AG04450 (cell line): ENCODE measurements at places on chromosomes 5 and 9.

DNA sequence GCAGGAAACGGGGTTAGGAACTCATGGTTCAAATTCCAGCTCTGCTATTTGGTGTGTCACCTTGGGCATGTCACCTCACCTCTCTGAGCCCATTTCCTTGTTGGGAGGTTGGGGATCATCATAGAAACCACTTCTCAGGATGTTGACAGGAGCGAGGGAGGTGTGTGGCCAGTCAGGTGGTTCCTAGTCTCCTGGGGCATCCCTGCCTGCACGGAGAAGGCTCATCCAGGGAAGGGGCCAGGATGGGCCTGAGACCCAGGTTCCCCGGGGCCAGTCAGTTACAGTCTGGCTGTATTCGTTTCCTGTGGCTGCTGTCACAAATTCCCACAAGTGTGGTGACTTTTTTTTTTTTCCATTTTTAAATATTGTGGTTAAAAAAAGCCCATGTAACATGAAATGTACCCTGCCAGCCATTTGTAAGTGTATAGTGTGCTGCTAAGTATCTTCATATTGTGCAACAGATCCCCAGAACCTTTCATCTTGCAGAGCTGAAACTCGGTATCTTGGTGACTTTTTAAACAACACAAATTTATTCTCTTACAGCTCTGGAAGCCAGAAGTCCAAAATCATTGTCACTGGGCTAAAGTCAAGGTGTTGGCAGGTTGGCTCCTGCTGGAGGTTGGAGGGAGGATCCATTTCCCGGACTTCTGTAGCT is 78.7 kb upstream of the UNC5A start:
- no peak for DNase-seq

DNA sequence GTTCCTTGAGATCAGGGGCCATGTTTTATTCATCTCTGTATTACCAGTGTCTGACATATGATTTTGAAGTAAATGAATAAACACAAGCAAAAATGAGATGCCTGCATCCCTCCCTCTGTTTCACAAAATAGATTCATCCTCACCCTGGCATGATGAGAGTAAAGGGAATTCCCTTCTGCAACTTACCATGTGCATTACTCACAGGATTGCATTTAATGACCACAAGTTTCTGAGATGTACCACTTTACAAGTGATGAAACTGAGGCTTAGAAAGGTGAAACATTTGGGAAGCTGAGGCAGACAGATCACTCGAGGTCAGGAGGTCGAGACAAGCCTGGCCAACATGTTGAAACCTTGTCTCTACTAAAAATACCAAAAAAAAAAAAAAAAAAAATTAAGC is 74.2 kb upstream of the TNFSF8 start:
- no peak for DNase-seq

DNA sequence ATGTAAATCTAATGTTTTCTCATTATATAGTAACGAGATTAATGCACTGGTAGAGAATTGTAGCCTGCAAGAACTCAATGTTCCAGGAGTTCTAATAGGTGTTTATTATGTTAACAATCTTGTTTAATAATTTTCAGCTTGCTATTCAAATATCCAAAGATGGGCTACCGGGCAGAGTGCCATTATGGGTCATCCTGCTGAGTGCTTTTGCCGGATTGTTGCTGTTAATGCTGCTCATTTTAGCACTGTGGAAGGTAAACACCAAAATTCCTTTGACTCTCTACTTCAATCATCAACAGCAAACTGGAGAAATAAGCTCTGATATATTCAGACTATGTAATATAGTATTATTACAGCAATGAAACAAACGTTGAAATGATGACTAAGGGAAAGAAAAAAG is 41.9 kb upstream of the ITGA2 start:
- DNase-seq, result no peak

- no peak for DNase-seq
These were observed 12.7 kb upstream of the GPR21 start for GRCh38 chr9:123020796-123021195.

DNA sequence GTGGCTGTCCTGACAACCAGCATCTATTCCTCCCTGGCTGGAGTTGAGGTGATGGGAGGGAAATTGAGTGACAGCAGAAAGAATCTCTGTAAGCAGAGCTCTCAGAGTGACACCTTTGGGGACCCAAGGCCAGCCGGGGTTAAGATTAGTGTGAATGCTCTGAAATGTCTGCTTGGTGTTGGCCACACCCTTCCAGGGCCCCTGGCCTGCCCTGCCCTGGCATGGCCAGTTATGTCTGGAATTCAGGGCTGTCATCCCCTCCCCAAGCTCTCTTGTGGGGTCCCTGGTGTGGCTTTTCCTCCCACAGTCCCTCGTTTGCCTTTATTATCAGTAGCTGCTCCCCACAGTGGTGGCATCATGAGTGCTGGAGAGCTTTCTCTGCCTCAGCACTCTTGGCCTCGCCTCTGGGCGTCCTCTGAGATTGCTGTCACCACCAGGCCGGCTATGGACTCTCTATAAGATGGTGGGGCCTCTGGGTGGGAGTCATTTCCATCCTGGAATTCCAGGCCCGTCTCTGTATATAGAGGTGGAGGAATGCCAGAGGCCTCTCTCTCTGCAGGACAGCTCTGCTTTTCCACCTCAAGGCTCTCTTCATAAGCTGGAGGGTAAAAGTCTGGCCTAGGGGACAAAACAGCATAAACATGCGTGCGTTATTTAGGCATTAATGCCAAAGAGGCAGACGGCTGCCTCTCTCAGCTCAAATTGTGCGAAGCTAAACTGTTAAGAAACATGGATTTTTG is 3.6 kb downstream of the TMEM252 start:
- no peak for DNase-seq

GRCh38 chr9:32350682-32351081 is 33.8 kb upstream of the ACO1 start:
- DNase-seq, result no peak

- no peak for DNase-seq
These were observed 42.4 kb upstream of the NR4A3 start for GRCh38 chr9:99779277-99779676.

- DNase-seq, result no peak
These were observed 200.9 kb downstream of the GDNF start for GRCh38 chr5:37638897-37639296.

DNA sequence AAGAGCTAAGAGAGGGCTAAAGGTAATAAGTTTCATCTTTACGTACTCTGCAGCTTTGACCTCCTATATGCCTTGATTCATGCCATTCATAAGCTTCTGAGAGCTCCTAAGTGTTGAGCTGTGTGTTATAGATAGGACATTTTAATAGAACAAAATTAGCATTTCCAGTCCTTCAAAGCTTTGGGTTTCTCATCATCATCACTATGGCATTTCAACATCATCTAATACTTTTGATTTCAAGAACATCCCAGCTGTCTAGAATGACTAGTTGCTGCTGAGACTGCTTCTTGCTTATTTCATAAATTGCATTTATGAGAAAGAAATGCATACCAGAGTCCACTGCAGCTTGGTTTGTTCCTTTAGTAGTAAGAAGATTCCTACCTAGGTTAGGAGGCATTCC is 201.7 kb downstream of the SGCD start:
- no peak for DNase-seq

GRCh38 chr5:104189909-104190308 is 627.3 kb upstream of the NUDT12 start:
- DNase-seq, result peak; percentile 27

- no peak for DNase-seq
These were observed 69.0 kb downstream of the GLRA1 start for GRCh38 chr5:151855701-151856100.

DNA sequence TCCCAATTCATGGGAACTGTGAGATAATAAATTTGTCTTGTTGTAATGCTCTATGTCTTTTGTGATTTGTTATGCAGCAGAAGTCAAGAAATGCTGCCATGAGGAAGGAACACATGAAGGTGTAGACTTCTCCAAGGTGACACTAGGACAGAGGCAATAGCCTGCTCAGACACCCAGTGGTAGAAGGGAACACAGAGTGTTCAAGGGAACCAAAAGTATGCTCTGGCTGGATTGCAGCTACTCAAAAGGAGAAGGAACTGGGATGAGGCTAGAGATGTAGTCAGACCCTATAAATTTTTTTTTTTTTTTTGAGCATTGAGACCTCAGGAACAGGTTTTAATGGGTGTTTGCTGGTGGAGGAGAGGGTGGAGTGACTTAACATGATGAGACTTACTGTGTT is 232.5 kb downstream of the PARP8 start:
- DNase-seq, result no peak

GRCh38 chr9:137075275-137075775 is 2.0 kb upstream of the UAP1L1 start:
- DNase-seq, result no peak

DNA sequence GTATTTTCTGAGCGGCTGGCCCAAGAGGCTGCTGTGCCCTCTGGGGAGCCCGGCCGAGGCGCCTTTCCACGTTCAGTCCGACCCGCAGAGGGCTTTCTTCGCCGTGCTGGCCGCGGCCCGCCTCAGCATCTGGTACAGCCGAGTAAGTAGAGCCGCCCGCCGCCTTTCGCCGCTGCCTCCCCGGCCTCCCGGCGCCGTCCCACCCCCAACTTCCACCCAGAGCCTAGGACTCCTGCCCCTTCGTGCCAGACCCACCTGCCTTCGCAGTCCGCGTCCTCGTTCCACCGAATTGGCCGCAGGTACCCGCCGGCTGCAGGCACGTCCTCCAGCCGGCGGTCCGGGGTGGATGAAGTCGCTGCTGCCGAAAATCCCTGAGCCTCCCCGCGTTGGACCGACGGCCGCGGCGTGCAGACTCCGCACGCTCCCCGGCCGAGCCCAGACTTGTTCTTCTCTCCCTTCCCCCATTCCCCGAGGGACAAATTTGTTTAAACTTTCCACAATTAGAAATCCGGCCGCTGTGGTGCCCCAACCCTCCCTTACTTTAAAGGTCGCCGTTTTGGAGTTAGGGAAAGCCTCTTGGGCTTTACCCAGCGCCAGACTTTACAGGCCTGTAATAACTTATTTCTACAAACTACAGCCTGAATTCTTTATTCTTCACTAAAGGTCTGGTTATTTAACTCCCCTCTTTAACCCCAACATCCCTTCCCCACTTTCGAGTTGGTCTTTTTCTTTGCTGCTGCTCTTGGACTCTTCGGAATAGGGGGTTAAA is 589 bp downstream of the RIC1 start:
- no peak for DNase-seq

DNA sequence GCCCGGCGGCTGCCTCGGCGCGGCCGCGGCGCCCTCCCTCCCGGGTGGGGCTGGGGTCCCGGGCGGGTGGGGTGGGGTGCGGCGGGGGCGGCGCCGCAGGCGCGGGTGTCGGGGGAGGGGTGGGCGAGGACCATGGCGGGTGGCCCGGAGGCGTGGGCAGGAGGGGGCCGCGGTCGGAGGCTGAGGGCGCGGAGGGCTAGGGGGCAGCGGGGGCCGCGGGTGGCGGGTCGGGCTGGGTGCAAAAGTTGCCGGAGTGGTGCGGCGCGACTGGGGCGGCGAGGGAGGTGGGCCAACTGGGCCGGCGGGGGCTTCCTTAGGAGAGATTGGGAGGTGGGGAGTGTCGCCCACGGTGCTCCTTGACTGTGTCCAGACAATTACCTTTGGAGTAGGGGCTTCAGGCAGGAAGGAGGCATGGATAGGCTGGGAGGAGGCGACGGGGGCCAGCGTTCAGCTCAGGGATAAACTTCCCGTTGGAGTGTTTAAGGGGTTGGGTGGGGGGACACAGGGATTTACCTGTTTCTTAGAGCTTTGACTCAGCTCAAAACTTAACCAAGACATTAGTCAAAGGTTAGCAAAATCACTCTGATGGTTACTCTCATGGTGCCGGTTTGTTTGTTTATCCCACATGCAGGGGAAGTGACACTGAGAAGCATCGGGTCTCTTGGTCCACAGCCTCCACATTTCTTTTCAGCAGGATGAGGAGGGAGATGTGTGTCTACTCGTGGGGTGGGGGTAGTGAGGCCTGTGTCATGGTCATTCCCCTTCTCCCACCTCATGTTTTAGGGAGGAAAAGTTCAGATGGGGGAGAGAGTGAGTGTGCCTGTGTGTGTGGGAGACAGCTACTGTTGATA is 859 bp downstream of the CSNK1G3 start:
- DNase-seq, result no peak

DNA sequence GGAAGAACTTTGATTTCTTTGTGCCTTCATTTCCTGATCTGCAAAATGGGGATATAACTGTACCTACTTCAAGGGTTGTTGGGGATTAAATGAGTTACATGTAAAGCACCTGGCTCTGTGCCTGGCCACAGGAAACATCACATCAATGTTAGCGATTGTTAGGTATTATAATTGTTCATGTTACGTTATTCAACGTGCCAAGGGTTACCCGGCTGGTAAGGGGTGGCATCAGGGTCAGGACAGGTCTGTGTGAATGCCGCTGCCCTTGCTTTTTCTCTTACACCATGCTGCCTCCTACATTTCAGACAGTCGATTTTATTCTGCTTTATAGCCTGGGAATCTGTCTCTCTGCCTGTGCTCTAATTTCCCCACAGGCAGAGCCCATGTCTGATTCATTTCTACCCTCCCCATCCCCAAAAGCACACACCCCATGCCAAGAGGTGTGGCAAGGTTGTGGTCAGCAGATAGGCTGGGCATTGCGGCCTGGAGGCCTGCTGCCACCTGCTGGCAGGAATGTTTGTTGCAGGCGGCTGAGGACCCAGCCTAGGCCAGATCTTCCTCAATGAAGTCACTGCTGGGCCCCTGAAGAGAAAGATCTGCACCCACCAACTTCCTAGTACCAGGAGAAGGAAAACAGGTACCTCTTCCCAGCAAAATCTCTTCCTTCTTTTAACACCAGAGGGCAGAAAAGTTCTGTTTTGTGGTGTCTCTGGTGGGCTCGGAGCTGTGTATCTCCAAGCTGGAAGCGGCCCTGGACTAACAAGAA is 5.3 kb downstream of the ANKS6 start:
- peak; percentile 80 for DNase-seq

- DNase-seq, result no peak
These were observed 47.7 kb upstream of the TESK1 start for GRCh38 chr9:35557320-35557719.

DNA sequence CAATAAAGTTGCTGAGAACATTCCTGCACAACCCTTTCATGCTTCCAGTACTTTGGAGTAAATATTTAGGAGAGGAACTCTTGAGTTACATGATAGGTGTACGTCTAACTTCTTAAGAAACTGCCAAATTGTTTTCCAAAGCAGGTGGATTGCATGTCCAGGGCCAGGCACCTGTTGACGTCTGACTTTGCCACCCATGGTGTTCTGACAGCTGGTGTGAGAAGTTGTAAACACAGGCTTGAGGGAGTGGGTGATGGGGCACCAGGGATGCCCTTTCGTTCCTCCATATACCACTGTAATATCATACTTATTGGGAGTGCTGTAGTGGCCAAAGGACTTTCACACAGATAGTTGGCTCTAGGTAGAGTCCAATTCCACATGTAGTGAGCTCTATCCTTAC is 352.1 kb downstream of the GADD45G start:
- no peak for DNase-seq
